CD4-positive, CD25-positive, alpha-beta regulatory T cell (primary cell): ENCODE measurements at places on chromosomes 3 and 15.

- peak; percentile 59 for DNase-seq
Observed at GRCh38 chr15:31263751-31264558, 62.7 kb upstream of the KLF13 start.

GRCh38 chr3:191119415-191120295 is 79.4 kb upstream of the OSTN start:
- no peak for DNase-seq

DNA sequence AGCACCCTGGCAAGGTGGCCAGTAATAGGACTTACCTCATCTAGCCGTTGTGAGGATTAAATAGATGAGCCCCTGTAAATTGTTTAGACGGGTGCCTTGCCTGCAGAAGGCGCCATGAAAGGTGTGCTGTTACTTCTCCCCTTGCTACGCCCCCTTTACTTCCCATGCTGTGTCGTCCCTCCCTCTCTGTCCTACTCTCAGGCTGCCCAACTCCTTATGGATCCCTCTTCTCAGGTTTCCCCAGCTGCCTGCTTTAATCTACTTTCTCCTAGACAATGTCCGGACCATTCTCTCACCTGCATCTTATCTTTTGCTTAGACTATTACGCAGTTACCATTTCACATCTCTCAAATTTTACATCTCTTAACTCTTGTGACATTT is 1.7 kb upstream of the FBXW12 start:
- no peak for DNase-seq

DNA sequence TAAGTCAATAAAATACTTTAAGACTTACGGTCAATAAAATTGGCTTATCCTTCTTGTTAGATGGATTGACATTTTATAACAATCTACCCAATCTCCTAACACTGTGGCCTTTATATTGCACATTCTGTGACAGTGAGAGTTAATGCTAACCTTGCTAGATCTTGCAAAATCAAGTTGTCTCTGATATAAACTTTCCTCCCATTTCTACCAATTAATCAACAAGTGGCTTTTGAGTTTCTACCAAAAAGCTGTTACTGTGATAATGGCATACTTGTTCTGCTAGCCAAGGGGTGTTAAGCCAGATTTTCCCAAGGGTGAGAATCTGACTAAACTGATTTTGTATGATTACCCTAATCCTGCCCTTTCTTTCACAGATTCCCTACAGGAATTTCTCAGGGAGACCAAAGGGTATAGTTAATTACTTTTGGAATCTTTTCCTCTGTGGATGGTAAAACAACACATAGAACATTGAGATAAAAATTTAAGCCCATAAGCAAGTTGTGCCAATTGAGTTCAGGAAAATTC is 174.1 kb upstream of the SUCLG2 start:
- no peak for DNase-seq

DNA sequence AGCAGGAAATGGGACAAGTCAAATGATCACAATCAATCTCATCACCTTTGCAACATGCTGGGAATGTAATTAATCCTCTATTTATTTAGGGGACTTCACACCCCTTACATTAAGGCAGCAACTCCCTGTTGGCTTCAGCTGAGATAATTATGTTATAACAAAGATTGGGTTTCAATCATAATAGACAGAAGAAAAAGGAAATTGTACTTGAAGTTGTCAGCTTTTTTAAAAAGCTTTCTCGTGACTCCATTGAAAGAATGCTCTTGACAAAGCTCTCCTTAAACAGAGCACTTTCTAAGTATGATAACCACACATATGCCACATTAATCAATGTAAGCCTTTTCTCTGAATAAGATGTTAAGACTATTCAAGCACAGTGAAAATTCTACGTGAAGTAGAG is 65.7 kb downstream of the SHQ1 start:
- no peak for DNase-seq

GRCh38 chr3:113783463-113783862 is 36.6 kb downstream of the ATP6V1A start:
- DNase-seq = no peak

GRCh38 chr3:112397556-112397955 is 64.6 kb downstream of the CD200 start:
- DNase-seq = no peak

GRCh38 chr3:126014252-126014651 is 45.3 kb downstream of the ROPN1B start:
- no peak for DNase-seq

DNA sequence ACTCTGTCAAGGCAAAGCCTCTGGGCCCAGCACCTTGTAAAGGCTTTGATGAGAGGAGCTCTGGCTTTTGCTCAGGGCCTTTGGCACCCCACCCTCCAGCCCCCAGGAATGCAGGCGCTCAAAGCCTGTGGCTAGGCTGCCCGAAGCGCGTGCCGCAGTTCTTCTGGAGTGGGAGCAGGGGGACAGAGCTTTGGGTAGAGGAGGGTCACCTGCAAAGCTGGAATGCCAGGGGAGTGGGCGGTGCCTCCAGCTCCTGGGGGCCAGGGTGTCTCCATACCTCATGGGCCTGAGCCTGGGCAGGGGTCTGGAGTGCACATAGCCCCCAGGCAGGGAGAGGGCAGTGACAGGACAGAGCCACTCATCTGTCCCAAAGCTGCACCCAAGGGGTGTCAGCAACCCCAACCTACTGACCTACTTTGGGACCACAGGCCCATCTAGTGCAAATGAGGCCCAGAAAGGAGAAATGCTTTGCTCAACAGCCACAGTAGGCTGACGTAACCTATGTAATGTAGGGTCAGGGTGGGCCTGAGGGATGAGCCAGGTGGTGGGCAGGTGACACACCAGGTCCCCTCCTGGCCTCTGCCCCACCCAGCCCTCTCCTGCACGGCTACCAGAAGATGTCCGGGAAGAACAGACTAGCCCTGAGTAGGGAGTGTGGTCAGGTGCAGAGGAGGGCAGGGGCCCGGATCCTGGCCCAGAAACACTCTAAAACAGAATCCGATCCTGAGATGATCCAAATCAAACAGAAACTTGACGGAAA is 2.2 kb upstream of the CALML4 start:
- DNase-seq = no peak

DNA sequence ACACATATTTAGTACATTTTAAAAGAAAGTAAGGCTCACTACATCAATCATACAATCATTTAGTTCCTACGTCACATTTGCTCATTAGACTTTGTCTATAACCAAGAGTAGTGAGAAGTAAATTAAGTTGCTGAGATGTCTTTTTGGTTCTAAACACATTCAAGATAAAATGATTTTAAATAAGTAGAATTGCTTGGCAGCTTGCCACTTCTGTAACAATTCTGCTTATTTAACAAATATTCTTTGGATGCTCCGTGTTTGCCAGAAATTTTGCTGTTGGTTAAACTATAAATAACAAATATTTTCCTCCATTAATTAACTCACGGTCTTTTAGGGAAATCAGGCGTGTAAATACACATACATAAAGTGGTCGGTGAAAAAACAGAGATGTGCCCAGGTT is 18.3 kb downstream of the SUCNR1 start:
- no peak for DNase-seq

GRCh38 chr15:75928680-75929608 is 25.3 kb downstream of the FBXO22 start:
- no peak for DNase-seq

DNA sequence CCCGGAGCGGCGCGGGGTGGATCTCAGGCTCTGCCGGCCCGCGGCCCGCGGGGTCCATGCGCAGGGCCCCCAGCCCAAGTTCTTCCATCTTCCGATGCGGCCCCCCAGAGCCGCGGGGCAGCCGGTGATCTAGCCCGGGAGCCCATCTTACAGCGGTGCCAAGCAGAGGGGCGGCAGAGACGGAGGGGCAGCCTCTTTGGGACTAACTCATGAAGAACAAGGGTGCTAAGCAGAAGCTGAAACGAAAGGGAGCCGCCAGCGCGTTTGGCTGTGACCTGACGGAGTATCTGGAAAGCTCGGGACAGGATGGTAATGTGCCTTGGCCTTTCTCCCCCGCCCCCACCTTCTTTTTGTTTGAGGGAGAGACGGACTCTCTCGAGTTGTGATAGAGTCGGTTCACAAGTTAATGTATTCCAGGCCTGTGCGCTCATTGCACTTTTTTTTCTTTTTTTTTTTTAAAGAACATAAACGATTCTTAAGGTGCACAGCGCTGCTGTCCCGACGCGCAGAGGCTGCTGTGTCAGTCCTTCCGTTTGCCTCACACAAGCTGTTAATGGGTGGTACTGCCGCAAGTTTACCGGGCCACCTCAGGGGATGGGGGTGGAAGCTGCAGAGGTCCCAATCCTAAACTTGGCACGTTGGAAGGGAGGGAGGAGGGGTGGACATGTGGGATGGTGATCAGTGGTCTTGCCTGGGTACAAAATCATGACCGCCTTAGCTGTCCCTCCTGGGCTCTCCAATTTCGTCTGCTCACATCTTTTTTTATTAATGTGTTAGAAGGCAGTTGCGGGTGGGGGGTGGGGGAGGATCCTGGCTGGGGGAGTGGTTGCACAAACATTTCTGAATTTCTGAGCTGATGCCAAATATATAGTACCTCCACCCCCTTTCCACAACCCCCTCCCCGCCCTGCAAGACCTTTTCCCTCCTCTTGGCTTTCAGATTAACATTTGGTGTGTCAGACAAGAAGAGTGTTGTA is 801 bp downstream of the ARHGAP31 start:
- peak; percentile 37 for DNase-seq

DNA sequence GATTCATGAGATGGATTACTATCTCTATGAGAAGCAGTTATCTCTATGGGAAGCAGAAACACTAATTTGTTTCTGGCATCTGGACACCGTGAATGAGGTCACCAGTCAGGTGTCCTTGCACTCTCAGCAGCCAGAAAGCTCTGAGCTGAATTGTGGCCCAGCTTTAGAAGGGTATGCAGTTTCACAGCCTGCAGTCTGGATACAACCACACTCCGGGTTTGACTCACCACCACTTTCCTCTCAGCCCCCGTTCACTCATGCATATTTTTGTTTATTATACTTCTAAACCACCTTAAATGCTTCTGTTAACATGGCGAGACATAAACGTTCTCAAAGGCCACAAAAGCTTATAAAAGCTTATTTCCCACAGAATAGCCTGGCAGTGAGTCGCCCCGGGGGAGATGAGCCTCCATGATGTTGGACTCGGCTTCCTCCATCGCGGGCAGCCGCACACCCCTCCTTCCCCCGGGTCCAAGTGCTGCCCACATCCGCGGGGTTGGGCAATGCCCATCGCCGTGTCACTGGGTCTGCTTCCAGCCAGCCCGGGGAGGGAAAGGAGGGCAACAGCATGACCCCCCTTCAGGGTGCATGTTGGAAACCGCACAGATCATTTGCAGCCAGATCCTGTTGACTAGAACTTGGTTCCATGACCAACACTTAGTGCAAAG is 16.8 kb upstream of the SLC41A3 start:
- DNase-seq = no peak

DNA sequence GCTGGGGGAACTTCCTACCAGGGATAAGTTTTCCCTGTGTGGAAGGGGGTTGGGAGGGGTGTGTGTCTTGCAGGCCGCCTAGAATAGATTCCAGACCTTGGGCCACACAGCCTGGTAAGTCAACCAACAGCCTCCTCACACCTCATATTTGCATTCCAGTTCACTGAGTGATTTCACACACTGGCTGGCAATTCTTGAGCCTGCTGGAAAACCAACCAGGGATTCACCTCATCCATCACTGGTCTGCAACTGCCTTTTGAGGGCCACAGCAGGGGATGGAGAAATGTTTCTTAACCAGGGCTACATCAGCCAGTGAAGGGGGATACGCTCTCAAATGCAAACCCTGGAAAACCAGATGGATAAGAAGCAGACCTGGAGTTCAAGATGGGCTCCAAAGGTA is 2.0 kb downstream of the FSTL1 start:
- no peak for DNase-seq

DNA sequence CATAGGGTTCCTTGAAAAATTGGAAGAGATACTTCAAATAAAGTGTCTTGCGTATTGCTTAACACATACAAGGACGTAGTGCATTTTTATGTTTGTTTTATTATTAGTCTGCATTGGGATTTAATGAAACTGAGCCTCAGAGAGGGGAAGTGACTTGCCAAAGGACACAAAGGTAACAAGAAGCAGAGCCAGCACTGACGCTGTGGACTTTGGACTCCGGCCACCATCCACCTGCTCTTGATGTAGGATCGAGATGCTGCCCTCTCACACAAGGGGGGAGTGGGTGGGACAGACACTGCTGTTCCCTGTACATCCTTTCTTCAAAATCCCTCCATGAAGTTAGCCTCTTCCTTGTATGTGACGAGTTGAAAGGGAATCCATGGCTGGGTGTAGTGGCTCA is 435.4 kb upstream of the RGMA start:
- no peak for DNase-seq

GRCh38 chr3:179671309-179671708 is 18.5 kb downstream of the USP13 start:
- DNase-seq = no peak

- DNase-seq = no peak
Observed at GRCh38 chr3:70249509-70250160, 62.8 kb downstream of the MDFIC2 start.

GRCh38 chr3:70726961-70727360 is 414.5 kb upstream of the MDFIC2 start:
- DNase-seq = no peak

GRCh38 chr15:92643849-92644815 is 11.4 kb downstream of the FAM174B start:
- no peak for DNase-seq

DNA sequence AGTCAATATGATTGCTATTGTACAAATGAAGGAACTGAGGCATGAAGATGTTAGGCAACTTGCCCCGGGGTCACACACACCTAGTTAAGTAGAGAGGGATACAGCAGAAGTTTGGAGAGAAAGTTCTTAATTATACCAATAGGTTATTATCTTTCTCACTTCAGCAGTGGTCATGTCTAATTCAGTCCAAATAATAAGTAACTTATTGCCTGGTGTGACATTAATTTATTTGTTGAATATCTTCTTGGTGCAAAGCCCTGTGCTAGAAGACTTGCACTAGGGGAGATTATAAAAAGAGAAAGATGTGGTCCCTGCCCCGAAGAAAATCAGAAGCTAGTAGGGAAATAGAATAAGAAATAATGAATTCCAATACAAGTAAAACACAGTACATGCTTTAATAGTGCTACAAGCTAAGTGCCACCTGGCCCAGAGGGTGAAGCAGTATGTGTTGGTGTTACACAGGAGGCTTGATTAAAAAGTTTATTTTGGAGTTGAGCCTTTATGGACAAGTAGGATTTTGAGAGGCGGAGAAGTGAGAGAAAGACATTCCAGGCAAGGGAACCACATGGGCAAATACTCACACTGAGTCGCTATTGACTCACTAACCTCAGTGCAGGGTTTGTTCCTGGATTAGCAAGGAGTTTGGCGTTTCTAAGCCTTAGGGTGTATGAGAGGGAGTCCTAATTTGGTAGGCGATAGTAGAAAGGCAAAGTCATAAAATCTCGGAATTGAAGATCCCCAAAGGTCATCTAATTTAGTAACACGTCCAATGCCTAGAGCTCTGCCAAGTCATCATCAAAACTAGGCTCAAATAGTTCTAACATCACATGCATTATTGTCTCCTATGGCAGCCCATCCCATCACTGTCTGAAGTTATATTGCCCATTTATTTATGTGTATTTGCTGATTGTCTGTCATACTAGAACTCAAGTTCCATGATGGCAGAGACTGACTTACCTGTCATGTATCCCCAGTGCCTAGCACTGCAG is 19.2 kb upstream of the GSK3B start:
- DNase-seq = no peak

- no peak for DNase-seq
Observed at GRCh38 chr3:198107840-198108734, 148.1 kb downstream of the LMLN start.

GRCh38 chr15:65451989-65452388 is 29.2 kb upstream of the IGDCC4 start:
- no peak for DNase-seq

GRCh38 chr3:46168583-46169345 is 39.3 kb downstream of the CCR1 start:
- no peak for DNase-seq
